ENCODE measurements at places on chromosomes 4 and X.

DNA sequence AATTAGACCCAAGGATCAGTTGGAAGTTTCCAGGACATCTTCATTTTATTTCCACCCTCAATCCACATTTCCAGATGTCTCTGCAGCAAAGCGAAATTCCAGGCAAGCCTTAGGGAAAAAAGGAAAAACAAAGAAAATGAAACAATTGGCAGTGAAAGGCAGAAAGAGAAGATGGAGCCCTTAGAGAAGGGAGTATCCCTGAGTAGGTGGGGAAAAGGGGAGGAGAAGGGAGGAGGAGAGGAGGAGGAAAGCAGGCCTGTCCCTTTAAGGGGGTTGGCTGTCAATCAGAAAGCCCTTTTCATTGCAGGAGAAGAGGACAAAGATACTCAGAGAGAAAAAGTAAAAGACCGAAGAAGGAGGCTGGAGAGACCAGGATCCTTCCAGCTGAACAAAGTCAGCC is at the start of gene PLP1:
PLP1 (plus strand) TSS at position 295 of the 400 bp plus-strand sequence. CDS start 156 bp downstream, outside the sequence.
- no peak for DNase-seq

DNA sequence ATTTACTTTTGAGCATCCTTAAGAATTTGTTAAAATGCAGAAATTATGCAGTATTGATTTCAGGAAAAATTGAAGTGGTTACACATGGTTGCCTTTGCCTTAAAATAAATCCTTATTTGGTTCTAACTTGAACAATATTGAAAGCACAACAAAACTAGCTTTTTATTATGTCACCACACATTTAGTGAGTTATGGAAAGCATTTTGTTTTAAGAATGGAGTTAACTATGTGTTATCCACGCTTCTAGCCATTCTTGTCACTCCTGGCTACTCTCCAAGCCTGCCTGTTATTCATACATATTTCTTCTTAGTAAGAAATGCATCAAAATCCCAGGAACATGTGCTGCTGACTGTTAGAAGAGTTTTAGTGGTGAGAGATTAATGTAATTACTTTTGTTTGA is 73.9 kb downstream of the FAT4 start:
- no peak for DNase-seq

- no peak for DNase-seq
Measured at GRCh38 chr4:1402516-1403091, 3.6 kb downstream of the NKX1-1 start.

GRCh38 chr4:6470502-6471306 is 1.7 kb downstream of the PPP2R2C start:
- no peak for DNase-seq

- DNase-seq: no peak
Measured at GRCh38 chrX:112874175-112874574, 33.5 kb upstream of the AMOT start.

DNA sequence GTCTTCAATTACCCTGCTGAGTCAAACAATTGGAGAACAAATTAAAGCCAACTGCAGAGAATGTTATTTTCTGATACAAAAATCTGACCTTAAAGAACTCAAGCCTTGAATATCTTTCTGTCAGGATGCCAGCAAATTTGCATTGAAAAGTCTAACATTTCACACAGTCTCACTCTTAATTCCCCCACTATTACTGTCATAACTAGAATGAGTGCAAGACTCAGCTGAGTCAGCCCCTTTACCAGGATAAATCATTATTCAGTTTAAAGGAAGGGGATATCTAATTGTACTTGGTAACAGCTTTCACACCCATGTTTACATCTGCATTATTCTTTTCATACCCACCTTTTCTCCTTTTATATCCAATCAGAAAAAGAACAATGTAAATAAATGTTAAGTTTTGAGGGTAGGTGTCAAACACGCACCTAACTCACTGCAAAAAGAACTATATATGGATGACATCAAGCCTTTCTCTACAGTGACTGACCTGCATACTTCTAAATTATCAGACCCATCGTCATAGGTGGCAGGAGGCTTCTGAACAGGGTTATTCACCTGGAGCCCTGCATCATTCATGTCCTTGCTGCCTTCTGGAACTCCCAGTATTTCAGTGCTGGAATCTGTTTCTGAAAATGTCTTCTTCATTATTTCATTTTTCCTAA is 117.4 kb downstream of the TMA16 start:
- DNase-seq: no peak

DNA sequence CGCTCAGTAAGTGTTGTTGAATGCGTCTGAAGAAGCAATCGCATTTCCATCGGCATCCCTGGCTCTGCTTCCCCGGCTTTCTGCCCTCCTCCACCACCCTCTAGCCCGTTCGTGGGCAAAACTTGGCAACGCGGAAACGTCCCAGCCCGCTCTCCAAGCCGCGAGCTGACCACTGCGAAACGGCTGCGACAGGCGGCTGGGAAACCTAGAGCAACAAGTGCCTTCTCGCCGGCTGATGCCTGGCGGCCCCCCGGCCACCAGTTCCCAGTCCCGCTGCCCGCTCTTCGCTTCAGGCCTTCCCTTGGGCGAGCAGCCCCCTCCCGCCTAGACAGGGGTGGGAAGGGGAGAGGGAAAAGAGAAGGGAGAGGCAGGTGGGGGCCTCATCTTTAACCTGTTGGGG is 837 bp downstream of the CITED1 start:
- no peak for DNase-seq

DNA sequence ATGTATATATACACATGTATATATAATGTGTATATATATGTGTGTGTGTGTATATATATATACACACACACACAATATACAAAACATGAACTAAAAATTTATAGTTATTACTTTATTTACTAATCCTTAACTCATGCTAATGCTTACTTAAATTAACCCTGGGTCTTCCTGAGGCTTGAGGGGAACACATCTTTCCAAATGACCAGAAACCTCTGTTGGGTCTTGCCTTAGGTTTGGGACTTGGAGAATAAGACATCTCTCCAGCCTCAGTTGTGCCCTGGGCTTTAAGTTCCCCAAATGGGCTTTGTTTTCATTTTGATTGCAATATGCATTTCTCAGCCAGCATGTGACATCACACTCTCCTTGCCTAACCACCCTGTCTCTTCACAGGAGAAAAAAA is 7.7 kb downstream of the GEMIN8 start:
- DNase-seq: no peak

DNA sequence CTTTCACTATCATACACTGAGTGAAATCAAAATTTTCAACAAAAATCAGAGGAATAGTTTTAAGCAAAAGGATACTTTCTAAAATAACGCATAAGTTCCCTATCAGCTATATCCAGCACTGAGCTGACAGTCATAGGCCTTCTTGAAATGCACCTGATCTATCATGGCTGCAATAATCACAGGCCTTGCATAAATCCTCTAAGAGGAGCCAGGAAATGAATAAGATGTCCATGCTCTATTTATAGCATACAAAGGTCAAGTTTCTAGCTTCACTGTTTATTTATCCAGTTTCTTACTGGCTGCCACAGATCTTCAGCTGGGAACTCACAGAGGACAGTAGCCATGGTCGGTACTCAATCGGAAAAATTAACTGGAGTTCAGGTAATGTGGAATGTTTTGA is 235.9 kb upstream of the DMD start:
- no peak for DNase-seq

Data from DMS153 (cell line).